ENCODE measurements at places on chromosomes 3 and 15.

DNA sequence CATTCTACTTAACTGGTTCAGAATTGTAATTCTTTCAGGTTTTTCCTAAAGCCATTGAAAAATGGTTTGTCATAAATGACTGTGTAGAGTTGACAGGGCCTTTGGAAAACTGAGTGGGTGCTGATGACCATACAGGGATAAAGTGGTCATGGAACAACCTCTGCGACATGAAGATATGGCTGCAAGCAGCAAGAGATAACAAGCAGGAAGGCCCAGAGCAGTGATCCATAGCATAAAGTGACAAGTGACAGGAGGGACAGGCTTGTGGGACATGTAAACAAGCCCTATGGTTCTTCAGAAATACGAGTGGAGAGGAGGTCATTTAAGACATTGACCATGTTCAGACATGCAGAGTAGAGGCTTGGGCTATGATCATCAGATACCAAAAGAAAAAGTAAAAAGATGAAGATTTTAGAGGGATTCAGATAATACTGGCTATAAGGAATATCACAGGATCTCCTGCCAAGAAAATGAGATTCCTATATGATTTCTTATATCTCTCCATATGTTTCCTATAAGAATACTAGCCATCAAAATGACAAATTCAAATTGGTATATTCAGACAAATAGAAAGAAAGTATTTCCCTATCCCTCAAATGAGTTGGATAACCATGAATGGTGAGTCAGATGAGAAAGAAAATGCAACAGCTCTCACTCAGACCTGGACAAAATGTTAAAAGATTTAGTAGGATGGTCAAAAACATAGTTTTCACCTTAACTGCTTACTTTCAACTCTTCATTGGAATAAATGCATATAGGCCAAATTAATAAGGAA lies 827.6 kb upstream of the CFAP20DC start:
- DNase-seq = no peak

- no peak for DNase-seq
These were observed 220.4 kb downstream of the SNRPN start for GRCh38 chr15:25175033-25175788.

GRCh38 chr3:159208050-159208449 lies 406.2 kb downstream of the MFSD1 start:
- DNase-seq = no peak

- DNase-seq = no peak
These were observed 125.4 kb upstream of the MME start for GRCh38 chr3:154954757-154955156.

DNA sequence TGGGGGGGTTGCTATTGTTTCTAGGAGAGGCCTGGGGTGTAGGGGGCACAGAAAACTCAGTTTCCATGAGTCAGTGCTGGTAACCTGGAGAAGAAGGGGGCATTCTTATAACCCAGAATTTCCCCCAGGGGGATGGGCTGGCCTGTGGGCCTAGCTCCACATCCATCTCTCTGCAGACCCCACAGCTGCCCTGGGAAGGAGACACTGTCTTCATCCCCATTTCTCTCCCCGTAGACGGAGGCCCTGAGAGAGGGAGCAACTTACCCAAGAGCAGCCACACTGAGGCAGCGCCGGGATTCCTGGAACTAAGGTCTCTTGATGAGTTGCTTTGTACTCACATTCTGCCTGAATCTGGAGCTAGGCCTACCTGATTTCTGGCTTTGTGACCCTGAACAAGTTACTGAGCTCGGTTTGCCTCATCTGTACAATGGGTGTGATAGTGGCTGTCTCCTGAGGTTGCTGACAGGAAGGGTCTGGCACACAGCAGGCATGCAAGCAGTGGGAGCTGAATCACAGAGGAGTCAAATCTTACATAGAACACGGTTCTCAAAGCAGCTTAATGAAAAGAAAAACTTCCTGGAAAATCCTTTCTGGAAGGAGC lies 55.0 kb upstream of the LCTL start:
- DNase-seq = no peak

GRCh38 chr15:88018869-88019641 lies 237.5 kb downstream of the NTRK3 start:
- no peak for DNase-seq

DNA sequence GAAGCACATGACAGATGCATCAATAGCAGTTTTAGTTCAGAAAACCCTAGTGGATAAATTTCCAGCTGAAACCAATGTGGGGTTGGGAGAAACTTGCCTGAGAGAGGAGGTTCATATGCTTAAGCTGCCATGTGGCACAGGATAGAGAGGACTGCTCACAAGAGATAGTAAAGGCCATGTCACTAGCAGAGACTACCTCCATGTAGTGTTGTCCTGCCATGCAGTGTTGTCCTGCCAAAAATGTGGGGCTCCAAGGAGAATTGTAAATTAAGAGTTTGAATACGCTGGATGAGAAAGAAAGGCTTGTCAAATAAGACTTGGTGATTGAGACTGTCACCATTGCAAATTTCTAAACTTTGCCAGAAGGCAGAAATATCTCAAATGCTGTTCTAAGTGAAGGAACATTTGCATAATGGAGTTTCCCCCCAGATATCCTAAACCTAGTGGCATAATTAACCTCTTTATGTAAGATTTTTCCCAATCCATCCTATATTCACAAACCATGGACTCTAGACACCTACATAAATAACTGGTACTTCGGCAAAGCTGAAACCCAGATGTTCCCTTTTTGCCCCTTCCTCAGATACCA lies 938.3 kb upstream of the ALCAM start:
- DNase-seq = no peak

DNA sequence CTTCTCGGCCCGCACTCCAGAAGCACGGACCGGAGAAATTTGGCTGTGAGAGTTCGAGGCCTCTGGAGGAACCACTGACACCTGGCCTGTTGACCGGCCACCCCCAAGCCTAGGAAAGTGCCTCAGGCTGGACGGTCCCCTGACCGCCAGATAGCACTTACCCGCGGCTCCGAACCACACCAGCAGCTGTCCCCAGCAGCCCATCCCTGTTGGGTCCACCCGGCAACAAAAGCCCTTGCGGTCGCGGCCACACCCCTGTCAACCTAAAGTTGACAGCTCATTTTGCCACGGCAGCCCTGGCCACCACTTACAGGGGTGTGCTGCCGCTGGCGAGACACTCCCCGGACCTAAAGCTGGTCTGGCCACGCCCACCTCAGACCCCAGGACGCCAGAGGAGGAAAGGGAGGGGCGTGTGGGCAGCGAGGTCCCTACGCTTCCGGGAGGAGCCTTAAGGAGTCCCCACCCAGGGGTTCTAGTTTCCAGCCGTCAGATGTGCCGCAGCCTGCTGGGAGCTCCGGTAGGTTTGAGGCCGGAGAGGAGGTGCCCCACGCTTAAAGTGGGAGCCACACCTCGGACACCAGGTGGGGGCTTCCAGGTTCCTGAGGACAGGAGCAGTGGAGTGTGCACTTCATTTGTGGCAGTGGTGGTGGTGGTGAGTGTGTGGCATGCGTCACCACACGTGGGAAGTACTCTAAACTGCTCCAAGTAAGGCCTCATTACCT lies at the start of gene LTK:
Gene LTK, minus strand, starts transcription at position 322 of the 722 bp plus-strand sequence. Its CDS starts 118 bp downstream, at position 204.
- no peak for DNase-seq

- DNase-seq = no peak
These were observed 283.2 kb upstream of the KCNH8 start for GRCh38 chr3:18864933-18865731.
